Urothelium cell line (cell line): ENCODE measurements at places on chromosomes 4 and X.
A peak's percentile ranks its signal among the peaks of the same experiment; 100 is the strongest.

DNA sequence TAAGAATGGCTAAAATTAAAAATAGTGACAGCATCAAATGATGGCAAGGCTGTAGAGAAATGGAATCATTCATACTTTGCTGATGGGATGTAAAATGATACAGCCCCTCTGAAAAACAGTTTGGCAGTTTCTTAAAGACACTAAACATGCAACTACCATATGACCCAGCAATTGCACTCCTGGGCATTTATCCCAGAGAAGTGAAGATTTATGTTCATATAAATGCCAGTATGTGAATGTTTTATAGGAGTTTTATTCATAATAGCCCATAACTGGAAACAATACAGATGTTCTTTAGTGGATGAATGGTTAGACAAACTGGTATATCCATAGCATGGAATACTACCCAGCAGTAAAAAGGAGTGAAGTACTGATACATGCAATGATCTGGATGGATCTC is 43.3 kb downstream of the REPS2 start:
- DNase-seq, result no peak

DNA sequence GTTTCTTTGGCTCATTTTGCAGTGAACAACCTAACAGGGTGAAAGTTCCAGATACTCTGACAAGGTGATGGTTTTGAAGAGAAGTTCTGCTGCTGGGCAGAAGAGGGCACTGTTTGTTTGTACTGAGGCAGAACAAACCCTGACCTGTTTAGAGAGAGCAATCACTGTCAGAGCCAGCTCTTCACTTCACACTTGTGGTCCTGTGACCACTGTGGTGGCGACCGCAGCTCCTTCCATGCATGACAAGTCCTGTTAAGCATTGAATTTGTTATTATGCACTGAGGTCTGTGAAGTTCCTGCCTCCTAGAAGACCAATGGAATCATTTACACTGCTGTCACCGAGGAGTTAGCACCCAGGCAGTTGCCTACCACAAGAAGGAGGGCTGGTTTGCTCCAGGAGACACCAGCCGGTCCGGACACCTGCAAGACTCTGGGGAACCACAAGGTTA is 86.6 kb downstream of the ZNF330 start:
- peak; percentile 73 for DNase-seq

GRCh38 chr4:7915875-7916242 is 23.8 kb downstream of the AFAP1 start:
- no peak for DNase-seq

GRCh38 chr4:10639664-10640063 is 44.9 kb downstream of the CLNK start:
- no peak for DNase-seq

- DNase-seq, result no peak
These were observed 28.4 kb upstream of the UVSSA start for GRCh38 chr4:1318488-1319213.

DNA sequence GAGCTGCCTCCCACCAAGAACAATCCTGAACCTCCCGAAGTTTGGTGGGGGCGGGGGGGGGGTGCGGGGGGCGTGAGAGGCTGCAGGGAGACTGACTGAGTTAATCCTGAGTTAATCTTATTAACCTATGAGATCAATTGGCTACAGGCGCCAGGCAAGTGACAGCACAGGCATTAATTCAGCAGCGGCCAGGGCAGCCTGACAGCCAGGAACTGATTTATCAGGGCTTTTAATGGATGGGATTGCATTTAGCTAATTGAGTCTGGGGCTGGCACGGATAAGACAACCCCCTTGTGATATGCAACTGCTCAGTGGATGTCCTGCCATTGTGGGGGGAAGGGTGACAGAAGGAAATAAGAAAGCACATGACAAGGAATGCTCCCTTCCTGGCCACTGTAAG is 16.3 kb downstream of the RTL5 start:
- DNase-seq, result no peak

DNA sequence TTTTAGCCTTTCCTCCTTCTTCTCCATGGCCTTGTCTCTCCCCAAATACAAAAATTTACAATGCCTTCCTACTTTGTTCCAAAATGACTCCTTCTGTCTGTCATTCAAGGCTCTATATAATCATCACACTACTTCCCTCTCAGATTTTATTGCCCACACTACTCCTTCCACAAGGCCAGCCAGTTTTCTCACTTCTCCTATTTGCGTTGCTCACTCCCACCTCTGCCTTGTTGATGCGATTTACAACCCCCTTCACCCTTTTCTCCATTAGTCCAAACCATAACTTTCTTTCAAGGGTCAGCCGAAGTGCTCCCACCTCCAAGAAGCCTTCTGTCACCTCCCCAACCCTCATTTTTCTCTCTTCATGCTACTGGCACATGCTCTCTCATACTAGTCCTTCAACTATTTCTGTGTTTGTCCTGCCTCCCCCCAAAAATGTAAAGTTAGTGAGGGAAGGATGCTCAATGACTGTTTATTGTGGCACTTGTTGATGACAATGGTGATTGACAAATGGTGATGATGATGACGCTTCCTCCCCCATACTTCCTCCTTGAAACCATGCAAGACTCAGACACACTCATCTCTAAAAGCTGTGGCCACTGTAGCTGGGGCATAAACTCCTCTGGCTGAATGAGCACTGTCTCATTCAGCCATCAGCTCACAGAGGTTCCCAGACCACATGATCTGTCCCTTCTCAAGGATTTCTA is 2.7 kb upstream of the XKRX start:
- no peak for DNase-seq

- no peak for DNase-seq
These were observed 13.8 kb downstream of the ACSL4 start for GRCh38 chrX:109719264-109719663.

- DNase-seq, result no peak
These were observed 15.9 kb downstream of the ADD1 start for GRCh38 chr4:2859514-2859913.

DNA sequence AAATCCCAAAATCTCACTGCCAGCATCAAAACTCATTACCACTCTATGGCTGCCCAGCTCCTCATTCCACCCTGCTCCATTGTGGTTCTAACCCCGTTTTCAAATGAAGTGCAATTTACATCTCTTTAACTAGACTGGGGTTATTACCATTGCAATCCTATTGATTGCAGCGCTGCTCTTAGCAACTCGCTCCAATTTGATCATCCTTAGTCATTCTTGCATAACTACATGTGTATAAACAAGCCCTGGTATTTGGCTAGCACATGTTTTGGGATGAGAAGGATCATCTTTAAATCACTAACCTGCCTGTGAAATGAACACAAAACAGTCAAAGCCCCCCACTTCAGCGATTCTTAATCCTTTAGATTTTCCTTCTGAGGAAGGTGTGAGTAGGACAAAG is 340.1 kb upstream of the PPARGC1A start:
- no peak for DNase-seq

DNA sequence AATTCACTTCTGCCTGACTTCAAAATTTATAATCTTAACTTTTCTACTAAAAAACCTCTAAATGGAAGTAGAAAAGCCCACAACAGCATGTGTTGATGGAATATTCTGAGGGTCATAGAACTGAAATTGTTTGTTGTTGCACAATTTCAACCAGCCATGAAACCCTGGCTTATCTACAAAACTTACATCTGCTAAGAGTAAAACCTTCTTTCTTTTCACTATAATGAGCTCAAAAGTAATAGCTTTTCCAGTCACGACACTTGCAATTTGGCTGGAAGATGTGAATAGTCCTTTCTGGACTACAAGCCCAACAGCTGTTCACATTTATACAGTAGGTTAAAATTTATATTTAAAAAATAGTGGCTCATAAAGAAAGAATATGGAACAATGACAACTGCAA is 250.0 kb downstream of the GPAT3 start:
- no peak for DNase-seq

- DNase-seq, result no peak
These were observed 350.4 kb downstream of the SPRY1 start for GRCh38 chr4:123747016-123747415.

- DNase-seq, result no peak
These were observed 163.4 kb downstream of the FBXW7 start for GRCh38 chr4:152372444-152372843.

DNA sequence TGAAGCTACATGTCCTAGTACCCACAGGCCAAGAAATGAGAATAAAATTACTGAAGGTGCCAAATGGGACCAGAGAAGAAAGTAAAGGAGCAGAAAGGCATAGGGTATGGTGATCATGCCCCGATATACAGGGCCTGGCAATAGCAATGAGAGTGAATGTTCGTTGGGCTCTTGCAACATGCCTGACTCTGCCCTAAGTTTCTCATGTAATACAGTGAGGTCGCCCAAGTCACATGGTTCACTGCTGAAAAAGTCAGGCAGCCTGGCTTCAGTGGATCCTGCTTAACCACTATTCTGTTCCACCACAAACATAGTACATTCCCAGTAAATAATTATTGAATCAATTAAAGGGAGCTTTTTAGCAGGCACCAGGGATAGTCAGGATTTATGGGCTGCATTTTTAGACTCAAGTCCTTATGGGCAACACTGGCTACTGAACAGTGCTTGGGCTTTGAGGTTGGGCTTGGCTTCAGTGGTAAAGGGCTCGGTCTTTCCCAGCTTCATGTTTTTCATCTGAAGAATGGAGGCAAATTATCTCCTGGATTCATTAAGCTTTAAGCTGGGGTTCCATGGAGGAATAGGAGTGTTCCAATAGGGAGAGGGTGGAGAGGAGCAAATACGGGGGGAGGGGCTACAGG is 67.1 kb upstream of the ZNF518B start:
- DNase-seq, result no peak

DNA sequence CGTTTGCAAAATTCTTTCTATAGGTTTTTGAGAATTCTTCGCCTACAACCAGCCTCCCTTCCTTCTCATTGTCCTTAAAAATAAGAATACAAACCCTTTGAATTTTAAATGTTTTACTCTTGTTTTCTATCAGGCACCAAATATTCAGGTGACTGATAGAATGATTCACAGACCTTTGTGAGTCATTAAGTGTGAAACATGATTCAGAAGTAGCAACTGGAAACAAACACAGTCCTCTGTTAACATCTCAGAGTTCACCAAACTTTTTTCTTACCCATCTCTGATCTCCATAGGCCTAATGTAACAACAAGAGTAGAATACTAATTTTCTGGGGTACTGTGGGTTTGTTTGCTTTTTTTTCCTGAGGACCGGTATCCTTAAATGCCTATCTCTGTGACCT is 63.4 kb upstream of the MAB21L2 start:
- peak; percentile 43 for DNase-seq

DNA sequence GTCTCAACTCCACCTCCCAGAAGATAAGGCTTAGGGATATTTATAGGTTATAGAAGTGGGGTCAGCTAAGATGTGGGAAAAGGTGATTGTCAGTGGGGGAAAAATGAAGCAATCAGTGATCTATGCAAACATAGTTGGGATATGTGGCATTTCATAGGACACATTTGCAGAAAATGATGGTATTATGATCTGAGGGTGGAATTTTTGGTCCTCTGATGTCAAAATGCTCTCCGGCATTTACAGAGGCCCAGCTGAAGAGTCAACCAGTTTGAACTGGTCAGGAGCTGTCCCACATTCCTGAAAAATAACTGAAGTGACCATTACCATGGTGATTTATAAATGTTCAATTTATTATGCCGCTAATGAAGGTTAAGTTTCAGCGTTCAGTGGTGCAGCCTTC is 12.2 kb upstream of the HPGD start:
- no peak for DNase-seq

- peak; percentile 33 for DNase-seq
These were observed 118.2 kb downstream of the NAF1 start for GRCh38 chr4:163048447-163048846.

DNA sequence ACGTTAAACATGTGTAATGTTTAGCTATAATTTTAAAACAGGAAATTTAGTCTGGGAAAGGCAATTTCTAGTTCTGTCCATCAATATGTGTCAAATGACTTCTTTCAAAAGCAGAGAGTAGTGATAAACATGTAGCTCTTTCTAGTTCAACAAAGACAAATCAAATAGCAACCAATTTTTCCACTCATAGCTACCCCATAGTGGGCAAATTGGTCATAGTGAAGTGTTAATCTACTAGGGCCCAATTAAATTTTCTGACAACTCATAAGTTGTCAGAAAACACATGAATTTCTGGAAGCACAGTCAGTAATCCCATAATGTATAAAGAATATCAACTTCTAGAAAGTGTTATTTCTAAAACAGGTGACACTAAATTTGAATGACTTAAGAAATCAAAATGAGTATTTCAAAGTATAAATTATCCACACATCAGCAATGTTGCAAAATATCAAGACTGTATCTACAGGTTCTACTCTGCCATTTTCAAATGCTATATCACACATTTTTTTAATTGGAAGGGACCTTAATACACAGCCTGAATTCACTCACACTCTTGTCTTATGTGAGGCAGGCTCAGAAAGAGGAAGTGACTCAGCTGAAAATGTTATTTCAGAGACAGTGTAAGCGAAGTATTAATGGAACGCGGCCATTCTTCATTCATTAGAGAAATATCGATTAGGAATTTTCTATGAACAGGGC is 7.7 kb downstream of the OCIAD2 start:
- no peak for DNase-seq
